ENCODE measurements at places on chromosomes 3 and 15.

- DNase-seq, result no peak
These were observed 78.4 kb downstream of the PLSCR2 start for GRCh38 chr3:146390957-146391356.

DNA sequence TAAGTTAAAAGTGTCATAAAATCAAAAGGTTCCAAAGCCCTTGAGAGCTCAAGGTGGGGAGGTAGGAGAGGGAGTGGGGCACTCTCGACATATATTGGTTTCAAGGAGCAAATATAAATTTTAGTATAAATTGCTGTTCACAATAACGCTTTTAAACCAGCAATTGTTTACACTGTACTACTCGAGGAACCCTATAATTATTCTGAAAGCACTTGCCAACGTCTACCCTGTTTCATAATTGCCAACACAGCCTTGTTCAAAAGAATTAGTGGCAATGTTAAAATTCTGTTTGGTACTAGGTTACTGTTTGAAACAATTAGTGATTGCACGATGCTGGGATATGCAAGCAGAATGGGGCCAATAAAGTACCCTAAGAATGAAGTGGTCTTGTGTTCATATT, 76.3 kb upstream of the ICE2 start:
- DNase-seq, result no peak

GRCh38 chr15:73596174-73596573, 37.0 kb downstream of the NPTN start:
- no peak for DNase-seq

- no peak for DNase-seq
These were observed 247.7 kb downstream of the ZBTB20 start for GRCh38 chr3:114899186-114899931.

- peak; percentile 49 for DNase-seq
These were observed 37.8 kb upstream of the SPTSSB start for GRCh38 chr3:161409069-161409468.
